ENCODE measurements at places on chromosomes 2 and 18. TPM values are rescaled to one million over a fixed set of nuclear protein-coding genes. Genes with fewer than 3 reads are reported as not detected.

GRCh38 chr2:162009543-162009942, 64.5 kb downstream of the DPP4 start:
- no peak for DNase-seq

- DNase-seq, result no peak
Measured at GRCh38 chr2:70529610-70530009, 24.0 kb downstream of the TGFA start.

DNA sequence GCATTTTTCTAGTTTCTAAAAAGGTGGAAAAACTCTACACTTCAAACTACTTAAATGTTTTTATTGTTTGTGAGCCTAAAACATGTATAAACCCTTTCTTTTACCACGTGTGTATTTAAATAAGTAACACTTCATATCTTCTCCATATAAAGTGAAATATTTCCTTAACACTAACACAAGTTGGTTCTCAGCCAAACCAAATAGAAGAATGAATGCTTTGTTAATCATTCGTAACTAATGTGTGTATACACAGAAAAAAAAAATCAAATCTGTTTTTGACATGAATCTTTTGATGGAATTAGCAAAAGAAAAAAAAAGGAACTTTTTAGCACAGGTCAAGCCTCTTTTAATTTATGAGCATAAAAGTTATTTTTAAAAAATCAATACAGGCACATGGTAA, 89.3 kb downstream of the EHBP1 start:
- peak; percentile 68 for DNase-seq

The HYCC2 gene
- total RNA-seq, result 8.5 TPM

The PID1 gene
- total RNA-seq, result 0.20 TPM

The BOK gene
- 113 TPM for total RNA-seq

All from lung microvascular endothelial cell (primary cell).